GM12865 (cell line): ENCODE measurements at places on chromosomes 7 and 10.

DNA sequence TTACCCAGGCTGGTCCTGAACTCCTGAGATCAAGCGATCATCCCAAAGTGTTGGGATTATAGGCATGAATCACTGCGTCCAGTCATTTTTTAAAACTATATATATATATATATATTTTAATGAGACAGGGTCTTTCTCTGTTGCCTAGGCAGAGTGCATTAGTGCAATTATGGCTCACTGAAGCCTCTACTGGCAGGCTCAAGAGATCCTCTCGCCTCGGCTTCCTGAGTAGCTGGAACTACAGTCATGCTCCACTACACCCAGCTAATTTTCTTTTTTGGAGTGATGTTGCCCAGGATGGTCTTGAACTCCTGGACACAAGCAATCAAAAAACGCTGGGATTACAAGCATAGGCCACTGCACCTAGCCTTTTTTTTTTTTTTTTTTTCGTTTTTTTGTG lies 55.3 kb upstream of the KAT6B start:
- DNase-seq = peak; percentile 12

- DNase-seq = peak; percentile 69
Measured at GRCh38 chr7:129952086-129952652, 591 bp downstream of the UBE2H start.

DNA sequence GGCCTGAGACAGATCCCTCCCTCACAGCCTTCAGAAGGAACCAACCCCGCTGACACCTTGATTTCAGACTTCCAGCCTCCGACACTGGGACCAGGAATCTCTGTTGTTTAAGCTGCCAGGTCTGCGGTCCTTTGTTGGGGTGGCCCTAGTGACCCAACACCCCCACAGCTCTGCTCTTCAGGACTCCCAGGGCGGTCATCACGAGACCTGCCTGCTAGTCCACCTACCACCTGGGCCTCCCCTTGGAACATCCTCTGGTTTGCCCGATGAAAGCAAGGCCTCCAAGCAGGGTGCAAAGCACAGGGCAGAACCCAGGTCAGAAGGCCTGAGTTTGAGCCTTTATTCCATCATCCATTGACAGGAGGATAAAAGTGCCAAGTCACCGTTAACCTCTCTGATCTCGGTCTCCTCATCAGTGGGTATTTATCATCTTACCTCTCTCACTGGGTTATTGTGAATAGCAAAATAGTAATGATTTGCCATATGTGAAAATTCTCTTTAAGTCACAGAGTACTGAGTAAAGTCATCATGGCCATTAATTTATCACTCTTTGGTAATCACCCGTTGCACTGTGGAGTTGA lies 16.9 kb upstream of the SMARCD3 start:
- DNase-seq = no peak

- no peak for DNase-seq
Measured at GRCh38 chr10:98244586-98244985, 23.4 kb downstream of the LOXL4 start.

DNA sequence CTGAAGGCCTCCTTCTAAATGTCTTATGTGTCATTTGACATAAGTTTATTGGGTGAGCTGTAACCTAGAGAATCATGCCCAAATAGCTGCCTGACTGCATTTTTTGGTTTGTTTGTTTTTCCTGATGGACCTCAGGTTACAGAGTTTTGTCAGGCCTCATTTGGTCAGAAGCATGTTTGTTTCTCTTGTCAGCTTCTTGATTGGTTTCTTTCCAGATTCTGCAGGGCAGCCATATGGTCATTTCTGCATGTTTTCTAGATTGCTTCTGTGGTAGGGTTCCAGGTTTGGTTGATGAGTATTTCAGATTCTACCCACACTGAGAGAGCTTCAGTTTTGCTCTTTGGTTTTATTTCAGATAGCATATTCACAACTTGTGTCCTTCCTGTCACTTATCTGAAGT lies 28.0 kb downstream of the GLCCI1 start:
- DNase-seq = peak; percentile 63

GRCh38 chr7:71900556-71900955 lies 511.6 kb downstream of the CALN1 start:
- peak; percentile 39 for DNase-seq

DNA sequence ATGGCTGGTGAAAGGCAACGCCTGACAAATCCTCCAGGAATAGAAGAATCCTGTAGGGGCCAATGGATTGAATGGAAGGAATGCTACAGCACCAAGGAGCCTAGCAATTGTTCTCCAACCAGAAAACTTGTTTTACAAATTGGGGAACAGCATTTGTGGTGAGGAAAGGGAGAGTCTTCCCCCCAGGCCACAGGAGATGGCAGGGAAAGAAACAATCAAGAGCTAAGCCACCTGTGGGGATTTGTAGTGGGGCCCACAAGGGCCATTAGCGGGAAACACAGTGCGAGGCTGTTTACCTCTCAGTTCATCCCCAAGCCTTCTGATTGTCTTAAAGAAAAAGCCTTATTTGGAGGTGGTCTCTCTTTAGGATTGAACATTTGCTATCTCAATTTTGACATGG lies 48.5 kb upstream of the KCNMA1 start:
- DNase-seq = no peak

DNA sequence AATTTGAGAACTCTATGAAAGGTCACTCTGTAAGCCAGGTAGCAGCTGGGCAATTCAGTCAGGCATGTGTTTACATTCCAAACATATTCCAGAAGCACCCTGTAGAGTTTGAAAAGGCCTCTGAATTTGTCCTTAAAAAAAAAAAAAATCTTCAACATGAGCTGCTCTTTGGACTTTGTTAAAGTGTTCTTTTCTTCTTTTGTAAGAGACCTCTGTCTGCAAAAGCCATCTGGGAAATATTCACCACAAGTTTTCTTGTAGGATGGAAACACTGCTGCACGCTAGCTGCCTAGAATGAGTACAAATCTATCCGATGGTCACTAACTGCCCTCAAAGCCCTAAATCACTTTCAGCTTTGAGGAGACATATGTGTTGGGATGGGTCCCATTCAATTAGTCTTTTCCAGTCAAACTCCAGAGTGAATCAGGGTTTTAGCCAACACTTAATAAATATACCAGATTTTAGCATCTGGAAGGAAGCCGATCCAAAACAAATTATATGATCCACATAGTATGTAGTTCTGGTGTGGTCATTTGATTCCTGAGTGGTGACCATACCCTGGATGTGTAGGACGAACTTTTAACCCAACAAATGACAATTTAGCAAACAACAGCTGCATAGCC lies 85.9 kb downstream of the CD36 start:
- DNase-seq = no peak

GRCh38 chr10:123038782-123039631 lies 30.2 kb downstream of the ACADSB start:
- peak; percentile 9 for DNase-seq

DNA sequence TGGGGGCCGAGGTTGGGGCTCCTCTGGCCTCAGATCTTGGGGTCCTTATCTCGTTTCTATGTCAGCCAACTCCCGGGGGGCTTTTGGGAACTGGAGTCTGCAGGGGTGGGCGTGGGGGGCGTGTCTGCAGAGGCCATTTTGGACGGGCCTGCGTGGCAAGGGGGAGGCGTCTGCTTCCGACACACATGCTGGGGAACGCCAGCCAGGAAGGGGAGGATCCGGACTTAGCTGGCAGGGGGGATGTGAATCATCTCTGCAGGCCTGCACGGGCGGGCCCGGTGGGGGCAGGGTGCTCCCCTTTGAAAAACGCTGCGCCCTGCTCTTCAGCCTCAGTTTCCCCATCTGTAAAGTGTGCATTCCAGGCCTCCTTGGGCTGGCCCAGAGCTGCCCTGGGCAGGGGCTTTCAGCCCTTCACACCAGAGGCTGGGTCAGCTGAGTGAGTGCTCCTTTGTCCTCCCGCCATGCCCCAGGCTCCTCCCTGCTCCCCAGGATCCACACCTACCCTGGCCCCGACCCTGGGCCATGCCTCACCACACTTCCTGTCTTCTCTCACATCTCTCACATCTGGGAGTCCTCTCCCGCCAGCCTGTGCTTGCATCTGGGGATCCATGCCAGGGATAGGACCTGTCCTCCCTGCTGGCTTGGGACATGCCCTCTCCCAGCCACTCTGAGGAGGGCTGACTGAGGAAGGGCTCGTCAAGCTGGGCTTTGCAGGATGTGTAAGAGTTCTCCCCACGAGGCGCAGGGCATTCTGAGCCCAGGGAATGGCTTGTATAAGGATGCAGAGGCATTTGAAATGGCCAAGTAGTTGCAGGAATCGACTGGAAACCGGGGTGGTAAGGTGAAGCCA lies 172.6 kb upstream of the TNRC18 start:
- peak; percentile 88 for DNase-seq

- peak; percentile 33 for DNase-seq
Measured at GRCh38 chr10:61942604-61943461, 41.3 kb downstream of the ARID5B start.

- DNase-seq = no peak
Measured at GRCh38 chr10:43091846-43092245, 15.0 kb downstream of the RET start.

- DNase-seq = no peak
Measured at GRCh38 chr10:117865945-117866344, 180.8 kb downstream of the RAB11FIP2 start.

DNA sequence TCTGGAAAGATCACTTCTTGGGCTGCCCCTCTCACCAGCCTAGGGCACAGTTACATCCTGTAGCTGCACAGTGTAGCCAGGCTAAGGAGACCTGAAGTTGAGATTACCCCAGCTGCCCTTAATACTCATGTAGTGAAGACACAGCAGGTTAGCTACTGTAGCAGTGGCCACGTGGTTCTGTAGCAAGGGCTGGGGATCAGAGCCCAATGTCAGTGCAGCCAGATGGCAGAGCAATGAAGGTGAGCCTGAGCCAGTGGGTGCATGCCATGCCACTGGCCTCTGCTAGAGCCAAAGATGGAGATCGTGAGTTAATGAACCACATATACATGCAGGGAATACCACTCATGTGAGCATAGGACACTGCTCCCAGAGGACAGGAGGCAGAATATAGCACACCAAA lies 15.5 kb downstream of the AMPH start:
- DNase-seq = no peak

- DNase-seq = peak; percentile 95
Measured at GRCh38 chr10:71888623-71889387, 37.8 kb upstream of the PSAP start.

GRCh38 chr10:36766415-36766810 lies 359.0 kb upstream of the ANKRD30A start:
- DNase-seq = no peak

GRCh38 chr10:99941942-99942820 lies 67.6 kb downstream of the DNMBP start:
- no peak for DNase-seq

- DNase-seq = peak; percentile 7
Measured at GRCh38 chr7:74684921-74685320, 27.4 kb downstream of the GTF2I start.

GRCh38 chr10:15379078-15379477 lies 8.0 kb upstream of the FAM171A1 start:
- no peak for DNase-seq

DNA sequence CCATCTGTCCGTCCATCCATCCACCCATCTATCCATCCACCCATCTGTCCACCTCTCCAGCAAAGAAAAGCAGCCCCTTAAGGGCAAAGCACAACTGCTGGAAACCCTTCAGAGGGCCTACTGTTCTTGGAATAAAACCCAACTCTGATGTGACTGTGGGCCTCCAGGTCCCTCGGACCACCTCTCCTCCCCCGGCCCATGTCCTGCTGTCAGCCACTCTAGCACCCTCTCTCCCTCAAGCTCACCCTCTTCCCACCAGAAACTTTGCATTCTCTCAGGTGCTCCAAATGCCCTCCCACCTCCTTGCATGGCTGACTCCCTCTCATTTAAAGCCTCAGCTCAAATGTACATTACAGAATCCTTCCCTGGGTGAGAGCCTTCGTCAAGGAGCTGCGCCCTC lies 110.3 kb downstream of the ARHGAP22 start:
- no peak for DNase-seq

DNA sequence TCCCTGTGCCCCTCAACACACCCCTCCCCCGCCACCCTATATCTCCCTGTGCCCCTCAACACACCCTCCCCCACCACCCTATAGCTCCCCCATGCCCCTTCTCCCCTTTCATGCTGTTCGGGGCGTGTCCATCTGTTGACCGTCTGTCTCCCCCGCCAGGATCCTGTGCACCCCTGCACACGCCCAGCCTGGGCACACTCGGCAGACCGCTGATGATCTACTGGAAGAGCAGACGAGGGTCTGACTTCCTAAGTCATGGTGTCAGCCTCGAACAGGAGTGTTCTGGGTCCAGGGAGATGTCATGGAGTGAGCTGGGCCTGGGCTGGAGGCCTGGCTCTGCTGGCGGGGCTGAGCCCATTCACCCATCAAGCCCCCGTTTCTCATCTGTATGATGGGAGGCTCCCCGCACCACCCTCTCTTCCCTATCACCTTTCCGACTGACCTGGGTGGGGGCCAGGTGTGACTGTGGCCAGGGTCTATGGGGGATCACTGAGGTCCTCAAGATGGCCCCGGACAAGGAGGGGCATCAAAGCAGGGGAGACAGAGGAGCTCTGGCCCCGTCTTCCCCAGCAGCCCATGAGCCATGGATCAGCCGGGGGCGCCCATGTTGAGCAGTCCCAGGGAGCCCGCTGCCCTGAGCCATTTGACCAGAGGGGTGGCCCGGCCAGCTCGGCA lies 48.3 kb downstream of the PDGFA start:
- no peak for DNase-seq

GRCh38 chr10:79923669-79924068 lies 25.2 kb downstream of the SFTPD start:
- DNase-seq = no peak

GRCh38 chr7:36198854-36199266 lies 45.8 kb downstream of the EEPD1 start:
- DNase-seq = no peak

DNA sequence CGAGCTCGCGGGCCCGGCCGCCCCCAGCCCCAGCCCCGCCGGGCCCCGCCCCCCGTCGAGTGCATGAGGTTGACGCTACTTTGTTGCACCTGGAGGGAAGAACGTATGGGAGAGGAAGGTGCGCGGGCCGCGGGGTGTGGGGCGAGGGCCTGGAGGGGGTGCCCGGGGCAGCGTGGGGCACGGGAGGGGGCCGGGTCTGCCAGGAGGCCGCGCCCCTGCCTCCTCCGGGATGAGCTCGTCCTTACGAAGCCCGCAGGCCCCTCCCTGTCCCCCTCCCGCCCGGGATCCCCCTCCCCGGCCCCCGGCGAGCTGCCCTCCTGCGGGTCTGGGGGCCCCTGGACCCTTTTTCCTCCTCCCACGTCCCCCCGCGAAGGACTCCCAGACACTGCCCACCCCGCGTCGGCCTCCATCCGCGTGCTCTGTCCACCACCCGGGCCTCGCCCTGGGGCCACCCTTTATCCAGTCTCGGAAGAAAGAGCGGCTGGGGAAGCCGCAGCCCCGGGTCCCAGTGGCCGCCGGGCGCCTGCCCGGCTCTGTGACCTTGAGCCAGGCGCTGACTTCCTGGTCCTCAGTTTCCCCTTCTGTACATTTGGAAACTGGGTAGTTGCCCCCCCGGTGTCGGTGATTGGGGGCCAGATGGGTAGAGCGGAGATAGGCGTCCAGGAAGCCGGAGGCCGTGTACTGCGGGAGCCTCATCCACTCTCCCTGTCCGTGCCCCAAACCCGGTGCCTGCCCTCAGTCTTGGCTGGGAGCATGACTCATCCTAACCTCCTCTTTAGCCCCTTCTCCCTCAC lies 521 bp downstream of the LIMK1 start:
- peak; percentile 22 for DNase-seq

- peak; percentile 40 for DNase-seq
Measured at GRCh38 chr7:90412458-90413184, 9.4 kb downstream of the CLDN12 start.

- DNase-seq = no peak
Measured at GRCh38 chr10:4635883-4636282, 190.1 kb upstream of the AKR1E2 start.
